H1 (cell line): ENCODE measurements at places on chromosomes 5 and 9.

GRCh38 chr9:37281541-37281940 is 141.0 kb upstream of the GRHPR start:
- H3K4me1 ChIP-seq: peaks cover 6% of the 10 kb centered on the region; the same call in 1 of the 2 replicates
- H3K36me3 ChIP-seq: no peaks in the 10 kb centered on the region
- no peaks in the 10 kb centered on the region for H3K27me3 ChIP-seq
- no peak for DNase-seq
- H3K4me3 ChIP-seq: no peak overlapping the region

- H3K4me3 ChIP-seq: no peak overlapping the region
- no peaks in the 10 kb centered on the region for H3K36me3 ChIP-seq
- H3K27ac ChIP-seq: no peak overlapping the region
- no peaks in the 10 kb centered on the region for H3K4me1 ChIP-seq
These were observed 483.5 kb downstream of the SPOCK1 start for GRCh38 chr5:137015540-137016116.

DNA sequence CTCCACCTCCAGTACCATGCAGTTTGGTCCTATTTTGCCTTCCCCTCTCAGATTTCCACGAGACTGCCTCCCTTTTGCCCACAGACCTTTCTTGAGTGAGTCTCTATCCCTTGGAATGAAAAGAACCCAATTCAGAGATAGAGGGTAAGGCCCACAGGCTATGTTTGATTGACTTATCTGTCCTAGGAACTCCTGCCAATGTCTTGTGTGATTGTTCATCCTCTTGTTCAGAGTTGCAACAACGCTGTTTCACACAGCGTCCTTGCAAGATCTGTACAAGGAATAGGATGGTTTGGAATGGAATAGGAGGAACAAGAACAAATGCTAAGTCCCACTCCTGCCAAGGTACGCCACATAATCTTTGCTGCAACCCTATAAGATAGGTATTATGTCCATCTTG is 142.2 kb upstream of the ABCA1 start:
- H3K27me3 ChIP-seq: no peaks in the 10 kb centered on the region
- H3K4me3 ChIP-seq: no peak overlapping the region
- H3K27ac ChIP-seq: no peak overlapping the region
- DNase-seq: no peak
- H3K36me3 ChIP-seq: no peaks in the 10 kb centered on the region
- H3K4me1 ChIP-seq: no peaks in the 10 kb centered on the region

DNA sequence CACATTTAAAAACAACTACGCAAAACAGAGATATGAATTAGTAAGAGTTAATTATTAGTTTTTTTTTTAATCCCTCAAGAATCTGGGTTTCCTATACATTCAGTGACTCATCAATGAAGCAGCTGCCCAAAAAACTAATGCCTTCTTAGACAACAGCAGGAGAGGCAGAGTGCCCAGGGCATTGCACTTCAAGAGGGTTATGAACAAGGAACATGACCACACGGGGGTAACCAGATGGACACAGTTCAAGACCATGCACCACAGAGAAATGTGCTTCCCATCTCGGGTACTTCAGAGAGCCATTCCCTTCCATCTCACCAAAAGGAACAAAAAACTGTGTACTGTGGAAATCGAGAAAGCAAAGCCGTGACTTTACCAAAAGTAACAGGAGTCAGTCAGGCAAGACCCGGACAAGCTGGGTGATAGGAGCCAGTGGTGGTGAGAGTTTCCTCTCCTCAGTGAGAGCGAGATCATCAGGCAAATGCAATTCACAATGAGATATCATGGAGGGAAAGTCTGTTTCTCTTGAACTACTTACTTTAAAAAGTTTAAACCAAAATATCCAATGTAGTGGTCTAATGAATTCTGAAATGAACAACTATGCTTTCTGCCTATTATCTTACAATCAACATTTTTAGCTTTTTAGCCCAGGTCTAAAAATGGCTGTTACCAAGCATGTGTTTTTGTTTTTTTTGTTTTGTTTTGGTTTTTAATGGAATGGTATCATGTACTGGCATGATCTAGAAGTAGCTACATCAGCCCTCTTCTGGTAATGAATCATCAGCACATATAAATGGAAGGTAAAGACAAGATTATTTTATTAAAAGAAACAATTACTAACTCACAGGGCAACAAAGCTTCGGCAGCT is 192.1 kb downstream of the TSSK1B start:
- H3K27me3 ChIP-seq: no peaks in the 10 kb centered on the region
- no peak overlapping the region for H3K27ac ChIP-seq
- H3K4me3 ChIP-seq: no peak overlapping the region
- no peak for DNase-seq

GRCh38 chr9:88983865-88984542 is 7.3 kb upstream of the S1PR3 start:
- no peak for DNase-seq
- no peak overlapping the region for H3K4me3 ChIP-seq
- no peaks in the 10 kb centered on the region for H3K4me1 ChIP-seq
- H3K27me3 ChIP-seq: no peaks in the 10 kb centered on the region
- H3K27ac ChIP-seq: no peak overlapping the region

DNA sequence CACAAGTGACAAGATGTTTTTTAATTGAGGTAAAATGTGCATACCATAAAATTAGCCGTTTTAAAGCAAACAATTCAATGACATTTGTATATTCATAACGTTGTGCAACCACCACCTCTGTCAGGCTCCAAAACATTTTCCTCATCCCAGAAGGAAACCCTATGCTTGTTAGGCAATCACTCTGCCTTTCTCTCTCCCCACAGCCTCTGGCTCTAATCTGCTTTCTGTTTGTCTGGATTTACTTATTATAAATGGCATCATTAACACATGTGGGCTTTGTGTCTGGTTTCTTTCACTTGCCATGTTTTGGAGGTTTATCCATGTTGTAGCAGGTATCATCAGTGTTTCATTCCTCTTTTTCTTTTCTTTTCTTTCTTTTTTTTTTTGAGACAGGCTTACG is 1.4 kb upstream of the N4BP3 start:
- H3K27ac ChIP-seq: no peak overlapping the region
- H3K4me1 ChIP-seq: peaks cover 32% of the 10 kb centered on the region
- H3K36me3 ChIP-seq: no peaks in the 10 kb centered on the region
- H3K4me3 ChIP-seq: no peak overlapping the region

DNA sequence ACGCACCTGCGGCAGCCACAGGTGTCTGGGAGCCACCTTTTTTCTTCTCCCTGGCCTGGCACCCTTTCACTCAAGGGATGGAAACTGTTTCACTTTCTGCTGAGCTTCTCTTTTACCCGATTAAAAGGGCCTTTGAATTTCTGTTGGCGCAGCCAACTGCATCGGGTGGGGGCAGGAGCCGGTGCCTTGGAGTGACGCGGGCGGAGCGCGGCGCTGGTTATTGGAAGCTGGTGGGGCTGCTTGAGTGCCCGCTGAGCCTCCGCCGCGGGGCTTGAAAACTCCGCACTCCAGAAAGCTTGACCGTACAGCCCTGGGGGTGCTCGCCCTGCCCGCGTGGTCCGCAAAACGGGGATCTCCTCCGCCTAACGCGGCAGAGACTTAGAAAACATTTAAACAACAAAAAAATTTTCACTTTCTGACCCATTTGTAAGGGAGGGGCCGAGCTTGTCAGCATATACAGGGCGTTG is 52.0 kb upstream of the TJP2 start:
- no peaks in the 10 kb centered on the region for H3K27me3 ChIP-seq
- peak overlapping the region; percentile 96 for H3K27ac ChIP-seq
- DNase-seq: peak; percentile 68
- peak overlapping the region; percentile 88 for H3K4me3 ChIP-seq
- peaks cover 6% of the 10 kb centered on the region for H3K4me1 ChIP-seq

- H3K36me3 ChIP-seq: no peaks in the 10 kb centered on the region
- H3K4me1 ChIP-seq: no peaks in the 10 kb centered on the region
- DNase-seq: no peak
- H3K27ac ChIP-seq: no peak overlapping the region
- no peaks in the 10 kb centered on the region for H3K27me3 ChIP-seq
- H3K4me3 ChIP-seq: no peak overlapping the region
These were observed 1156.8 kb upstream of the SEMA6A start for GRCh38 chr5:117731446-117731845.

GRCh38 chr5:131230406-131230805 is 33.4 kb upstream of the CDC42SE2 start:
- no peak overlapping the region for H3K27ac ChIP-seq
- no peaks in the 10 kb centered on the region for H3K36me3 ChIP-seq
- H3K4me1 ChIP-seq: no peaks in the 10 kb centered on the region
- DNase-seq: no peak

DNA sequence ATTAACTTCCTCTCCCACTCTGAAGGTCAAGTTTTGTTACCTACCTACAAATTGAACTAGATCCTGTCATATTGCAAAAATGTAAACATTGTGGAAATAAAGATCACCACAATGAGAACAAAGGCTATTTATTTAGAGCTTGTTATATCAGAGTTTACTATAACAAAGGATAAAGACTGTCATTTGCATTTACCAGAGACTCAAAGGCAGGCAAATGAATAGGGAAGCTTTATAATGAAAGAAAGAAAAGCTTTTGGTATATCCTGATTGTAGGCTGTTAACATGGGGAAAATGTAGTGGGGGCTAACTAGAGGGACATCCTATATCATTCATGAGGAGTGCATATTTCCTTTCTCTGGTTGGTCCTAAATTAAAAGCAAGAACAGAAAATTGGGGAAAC is 403.5 kb upstream of the TYRP1 start:
- no peaks in the 10 kb centered on the region for H3K27me3 ChIP-seq
- no peaks in the 10 kb centered on the region; the same call in 1 of the 2 replicates for H3K4me1 ChIP-seq
- no peak overlapping the region for H3K4me3 ChIP-seq
- no peak for DNase-seq

DNA sequence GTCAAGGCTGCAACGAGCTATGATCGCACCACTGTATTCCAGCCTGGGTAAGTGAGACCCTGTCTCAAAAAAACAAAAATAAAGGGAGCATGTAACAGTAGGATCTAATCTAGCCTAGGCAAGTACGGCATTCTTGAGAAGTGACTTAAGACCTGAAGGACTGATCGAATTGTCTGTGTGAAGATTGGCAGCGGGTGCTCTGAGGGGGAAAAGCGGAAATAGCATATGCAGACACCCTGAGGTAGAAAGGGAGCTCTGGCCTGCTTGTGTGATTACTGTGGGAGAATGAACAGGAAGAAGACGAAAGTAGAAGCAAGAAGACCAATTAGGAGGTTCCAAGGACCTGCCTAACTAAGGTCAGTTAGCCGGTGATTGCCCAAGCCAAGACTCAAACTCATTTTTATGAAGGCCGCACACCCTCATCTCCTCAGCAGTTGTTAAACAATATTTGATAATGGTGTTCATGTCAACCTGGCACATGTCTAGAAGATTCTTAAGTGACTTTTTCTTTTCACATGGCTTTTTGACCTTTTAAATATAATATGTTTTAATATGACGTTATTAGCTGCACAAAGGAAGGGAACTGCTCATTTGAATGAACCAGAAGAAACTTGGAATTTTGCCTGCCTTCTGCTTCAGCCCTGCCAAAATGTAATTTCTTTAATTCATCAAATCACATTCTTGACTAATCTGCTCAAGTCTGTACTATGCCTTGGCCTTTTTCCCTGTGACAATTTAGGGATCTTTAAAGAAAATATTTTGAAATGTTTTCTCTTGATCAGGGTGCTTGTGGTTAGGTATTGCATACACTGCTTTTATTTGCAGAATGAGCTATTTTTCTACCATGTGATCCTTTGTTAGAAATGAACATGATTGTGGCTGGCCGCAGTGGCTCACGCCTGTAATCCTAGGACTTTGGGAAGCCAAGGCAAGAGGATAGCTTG is 289.2 kb upstream of the DMRT1 start:
- H3K27ac ChIP-seq: no peak overlapping the region
- DNase-seq: no peak
- no peaks in the 10 kb centered on the region for H3K36me3 ChIP-seq
- H3K4me3 ChIP-seq: no peak overlapping the region

DNA sequence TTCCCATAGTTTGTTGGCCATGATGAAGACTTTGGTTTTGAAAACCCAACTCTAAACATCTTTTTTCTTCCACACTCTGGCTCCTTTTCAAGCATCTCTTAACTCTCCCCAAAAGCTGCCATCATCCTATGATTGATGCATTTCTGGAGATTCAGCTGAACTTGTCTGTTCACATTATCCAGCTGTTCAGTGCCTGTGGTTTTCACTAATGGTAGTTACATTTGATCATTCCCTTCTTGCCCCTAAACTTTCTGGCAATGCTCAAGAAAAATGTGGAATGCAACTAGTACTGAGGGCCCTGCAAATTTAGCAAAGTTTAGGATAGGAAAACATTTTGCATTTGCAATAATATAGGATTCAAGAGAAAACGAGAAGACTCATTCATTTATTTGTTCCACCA is 267.5 kb downstream of the ENC1 start:
- no peak overlapping the region for H3K27ac ChIP-seq
- H3K4me1 ChIP-seq: no peaks in the 10 kb centered on the region
- no peaks in the 10 kb centered on the region for H3K27me3 ChIP-seq
- no peaks in the 10 kb centered on the region for H3K36me3 ChIP-seq
- no peak for DNase-seq

GRCh38 chr9:81971727-81972126 is 16.8 kb upstream of the SPATA31D1 start:
- no peak overlapping the region for H3K4me3 ChIP-seq
- no peak overlapping the region for H3K27ac ChIP-seq
- no peaks in the 10 kb centered on the region for H3K27me3 ChIP-seq
- DNase-seq: no peak
- no peaks in the 10 kb centered on the region for H3K36me3 ChIP-seq

DNA sequence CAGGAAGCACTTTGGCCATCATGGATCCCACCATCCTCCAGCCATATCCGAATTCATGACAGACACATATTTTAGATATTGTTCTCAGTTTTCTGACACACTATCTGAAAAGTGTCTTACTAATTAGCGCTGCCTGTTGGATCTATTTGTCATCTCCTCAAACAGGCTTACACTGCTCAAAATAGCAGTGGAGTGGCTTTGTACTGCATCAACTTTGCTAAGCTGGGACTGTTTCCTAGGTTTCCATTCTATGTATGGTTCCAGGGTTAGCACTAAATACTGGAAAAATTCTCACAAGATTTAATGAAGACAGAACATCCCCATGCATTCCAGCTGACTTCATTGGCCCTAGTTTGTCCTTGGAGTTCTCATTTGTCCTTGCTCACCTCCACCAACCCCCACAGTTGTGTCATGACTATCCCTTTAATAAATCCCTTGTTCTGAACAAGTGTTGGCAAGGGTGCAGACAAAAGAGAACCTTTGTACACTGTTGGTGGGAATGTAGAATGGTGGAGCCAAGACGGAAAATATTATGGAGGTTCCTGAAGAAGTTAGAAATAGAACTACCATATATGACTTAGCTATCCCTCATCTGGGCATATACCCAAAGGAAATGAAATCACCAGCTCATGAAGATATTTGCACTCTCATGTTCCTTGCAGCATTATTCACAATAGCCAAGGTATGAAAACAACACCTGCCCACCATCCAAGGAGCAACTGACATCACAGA is 136.5 kb upstream of the RAI14 start:
- H3K4me1 ChIP-seq: no peaks in the 10 kb centered on the region
- no peaks in the 10 kb centered on the region for H3K27me3 ChIP-seq
- no peak overlapping the region for H3K27ac ChIP-seq
- no peak overlapping the region for H3K4me3 ChIP-seq
- DNase-seq: no peak
- H3K36me3 ChIP-seq: no peaks in the 10 kb centered on the region

- no peak overlapping the region for H3K27ac ChIP-seq
- H3K36me3 ChIP-seq: no peaks in the 10 kb centered on the region
- no peak overlapping the region for H3K4me3 ChIP-seq
- no peaks in the 10 kb centered on the region for H3K4me1 ChIP-seq
These were observed 859.1 kb downstream of the MAT2B start for GRCh38 chr5:164364237-164365208.

- peaks cover 14% of the 10 kb centered on the region; the same call in 1 of the 2 replicates for H3K36me3 ChIP-seq
- DNase-seq: no peak
- H3K27ac ChIP-seq: no peak overlapping the region
These were observed 9.7 kb upstream of the HK3 start for GRCh38 chr5:176908675-176909368.

GRCh38 chr9:134518004-134518606 is 123.5 kb upstream of the COL5A1 start:
- H3K36me3 ChIP-seq: no peaks in the 10 kb centered on the region
- H3K4me1 ChIP-seq: no peaks in the 10 kb centered on the region; the same call in 1 of the 2 replicates
